ENCODE measurements at places on chromosomes 3 and 15.

- DNase-seq: no peak
Measured at GRCh38 chr15:68587769-68588385, 9.1 kb downstream of the CORO2B start.

DNA sequence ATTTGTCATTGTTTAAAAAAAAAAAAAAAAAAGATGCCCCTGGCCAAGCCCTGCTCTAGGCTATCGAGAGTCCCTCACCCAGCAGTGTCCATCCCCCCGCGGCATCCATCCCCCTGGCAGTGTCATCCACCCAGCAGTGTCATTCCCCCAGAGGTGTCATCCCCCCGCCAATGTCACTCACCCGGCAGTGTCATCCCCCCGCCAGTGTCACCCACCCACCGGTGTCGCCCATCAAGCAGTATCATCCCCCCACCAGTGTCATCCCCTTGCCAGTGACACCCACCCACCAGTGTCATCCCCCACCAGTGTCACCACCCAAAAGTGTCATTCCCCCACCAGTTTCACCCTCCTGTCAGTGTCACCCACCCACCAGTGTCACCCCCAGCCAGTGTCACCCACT, 99.3 kb upstream of the PRR20G start:
- no peak for DNase-seq

GRCh38 chr3:25380222-25380739, 47.8 kb upstream of the RARB start:
- DNase-seq: no peak

DNA sequence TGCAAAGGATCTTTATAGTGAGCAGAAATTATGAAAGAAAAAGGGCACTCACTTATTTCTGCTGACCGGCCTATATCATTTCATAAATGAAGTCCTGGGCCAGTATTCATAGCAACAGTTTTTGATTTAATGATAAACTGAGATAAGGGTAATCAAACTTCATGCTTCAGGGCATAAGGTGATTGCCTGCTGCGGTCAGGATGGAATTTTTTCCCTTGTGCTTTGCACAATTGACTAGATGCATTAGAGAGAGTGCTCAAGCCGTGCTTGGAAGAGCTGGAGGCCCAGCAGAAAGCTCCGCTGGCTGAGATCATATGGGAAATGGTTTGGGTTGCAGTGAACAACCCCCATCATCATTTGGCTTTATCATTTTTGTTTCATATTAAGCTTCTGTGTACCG, 10.4 kb downstream of the SEMA6D start:
- no peak for DNase-seq

- DNase-seq: no peak
Measured at GRCh38 chr3:80612366-80612765, 844.6 kb upstream of the ROBO1 start.

GRCh38 chr3:186277268-186277909, 84.6 kb downstream of the DGKG start:
- peak; percentile 56 for DNase-seq

GRCh38 chr3:186151077-186151971, 42.4 kb upstream of the ETV5 start:
- DNase-seq: no peak

- DNase-seq: no peak
Measured at GRCh38 chr3:177430653-177431052, 233.4 kb upstream of the TBL1XR1 start.

DNA sequence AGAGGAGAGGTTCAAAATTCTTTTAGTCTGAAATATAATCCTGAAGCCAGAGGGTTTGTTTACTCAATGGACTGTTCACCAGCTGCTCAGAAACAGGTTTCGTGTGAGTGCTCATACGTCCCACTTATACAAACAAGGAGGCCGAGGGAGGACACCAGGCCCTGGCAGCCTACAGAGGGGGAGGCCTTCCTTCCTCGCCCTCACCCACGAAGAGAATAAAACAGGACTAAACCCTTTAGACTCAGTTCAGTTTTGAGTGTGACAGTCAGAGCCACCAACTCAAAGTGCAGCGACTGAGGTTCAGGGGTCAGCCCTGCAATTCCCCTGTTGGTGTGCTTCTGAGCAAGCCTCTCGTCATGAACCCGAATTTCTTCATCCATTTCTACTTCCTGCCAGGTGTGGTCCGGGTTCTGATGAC, 17.3 kb downstream of the FAM174B start:
- DNase-seq: peak; percentile 85

GRCh38 chr15:38733331-38733730, 168.7 kb upstream of the RASGRP1 start:
- no peak for DNase-seq

- peak; percentile 14 for DNase-seq
Measured at GRCh38 chr3:12054245-12054644, 50.1 kb downstream of the SYN2 start.
